ENCODE measurements at places on chromosomes 5 and 9.
A peak's percentile ranks its signal among the peaks of the same experiment; 100 is the strongest.

GRCh38 chr9:104386425-104387069 is 117.5 kb upstream of the OR13F1 start:
- no peak for DNase-seq

DNA sequence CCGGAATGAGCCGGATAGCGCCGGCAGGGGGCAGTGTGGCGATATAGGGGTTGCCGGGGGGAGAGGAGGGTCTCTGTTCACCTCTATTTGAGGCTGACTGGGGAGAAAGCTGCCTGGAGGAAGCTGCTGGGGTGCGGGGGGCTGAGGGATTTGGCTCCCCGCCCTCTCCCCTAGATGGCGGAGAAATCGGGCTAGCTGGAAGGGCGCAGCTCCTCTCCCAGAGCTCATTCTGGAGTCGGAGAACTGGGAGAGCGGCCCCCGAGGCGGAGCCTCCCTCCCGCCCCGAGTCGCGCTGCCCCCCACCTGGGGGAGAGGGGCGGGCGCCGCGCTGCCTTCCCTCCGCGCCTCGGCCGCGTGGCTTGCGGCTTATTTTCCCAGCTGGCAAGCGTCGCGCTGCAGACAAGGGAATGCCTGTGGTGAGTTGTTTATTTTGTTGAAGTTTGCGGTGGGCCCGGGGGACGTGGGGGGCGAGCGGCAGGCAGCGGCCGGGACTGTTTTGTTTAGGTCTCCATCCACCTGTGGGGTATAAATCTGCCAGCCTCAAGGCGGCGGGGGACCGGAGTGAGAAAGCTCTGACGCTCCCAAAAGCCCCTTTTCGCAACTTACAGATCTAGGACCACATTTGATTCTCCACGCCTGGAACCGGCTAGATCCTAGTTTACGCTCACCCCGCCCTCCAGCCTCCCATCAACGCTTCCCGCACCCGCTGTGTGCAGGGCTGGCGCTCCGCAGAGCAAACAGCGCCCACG is 4.1 kb upstream of the RGMB start:
- no peak for DNase-seq

GRCh38 chr5:146006470-146007190 is 70.3 kb downstream of the SH3RF2 start:
- no peak for DNase-seq

DNA sequence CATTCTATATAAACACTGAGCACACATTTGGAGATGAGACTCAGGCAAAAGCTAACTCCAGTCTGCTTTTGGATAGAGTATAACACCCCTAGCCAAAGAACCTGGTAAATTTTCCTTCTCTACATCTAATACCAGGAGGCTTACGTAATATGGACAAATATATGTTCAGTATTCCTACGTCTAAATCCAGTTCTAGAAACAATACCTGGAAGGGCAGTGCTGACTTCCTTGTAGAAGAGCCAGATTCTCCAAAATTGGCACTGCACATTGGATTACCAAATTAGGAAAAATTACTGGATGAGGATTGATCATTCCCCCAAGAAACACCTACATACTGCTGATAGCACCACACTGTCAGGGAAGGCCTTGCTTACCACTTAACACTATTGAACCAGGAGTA is 247.4 kb downstream of the SAXO1 start:
- DNase-seq: no peak

GRCh38 chr5:65481171-65481581 is 544 bp downstream of the ADAMTS6 start:
- no peak for DNase-seq

DNA sequence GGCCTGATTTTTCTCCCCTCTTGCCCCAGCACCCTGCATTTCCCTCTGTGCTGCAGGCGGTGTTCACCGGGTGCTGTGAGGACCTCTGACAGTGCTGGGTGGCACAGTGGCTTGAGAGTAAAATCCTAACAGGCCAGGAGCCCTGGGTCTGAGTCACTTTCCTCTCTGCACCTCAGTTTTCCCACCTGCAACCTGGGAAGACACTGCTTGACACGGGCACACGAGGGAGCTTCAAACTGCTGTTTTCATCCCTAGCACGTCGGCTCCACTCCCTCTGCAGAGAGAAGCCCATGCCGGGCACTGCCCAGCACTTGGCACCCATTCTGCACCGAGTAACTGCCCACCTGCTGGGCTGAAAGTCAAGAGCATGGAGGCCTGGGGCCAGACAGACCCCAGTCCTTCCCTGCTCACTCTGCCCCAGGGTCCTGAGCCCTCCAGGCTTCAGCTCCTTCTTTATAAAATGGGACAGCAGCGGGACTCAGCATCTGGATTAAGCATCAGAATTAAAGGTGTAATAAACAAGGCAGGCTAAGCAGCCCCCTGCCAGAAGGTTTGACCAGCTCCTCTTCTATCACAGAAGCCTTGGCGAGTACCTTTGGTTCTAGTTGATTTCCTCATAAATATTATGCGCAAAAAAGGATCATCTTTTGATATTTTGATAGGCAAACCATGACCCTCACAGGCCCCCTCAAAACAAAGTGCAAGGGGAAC is 5.2 kb downstream of the GFI1B start:
- DNase-seq: no peak

DNA sequence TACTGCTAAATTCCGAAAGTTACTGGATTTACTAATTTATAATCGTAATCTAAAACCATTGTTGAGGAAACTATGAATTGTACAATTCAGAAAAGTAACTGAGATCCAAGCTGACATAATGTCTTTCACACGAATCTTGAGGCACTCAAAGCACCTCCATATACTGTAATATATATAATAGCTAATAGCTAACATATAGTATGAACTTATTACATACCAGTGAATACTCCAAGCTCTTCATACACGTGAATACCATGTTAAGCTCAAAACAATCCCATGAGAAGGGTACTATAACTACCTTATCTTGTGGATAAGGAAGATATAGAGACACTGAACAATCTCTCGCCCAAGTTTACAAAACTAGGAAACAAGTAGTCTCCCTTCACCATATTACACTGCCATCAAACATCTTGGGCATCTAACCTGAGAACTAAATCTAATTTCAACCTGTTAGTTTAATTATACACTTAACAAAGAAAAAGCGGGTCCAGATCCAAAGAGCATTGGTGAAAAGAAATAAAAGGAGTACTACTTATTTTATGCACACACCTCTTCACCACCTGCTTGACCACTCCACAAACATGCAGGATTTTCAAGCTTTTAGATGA is 1.0 kb downstream of the NUDCD2 start:
- DNase-seq: no peak

DNA sequence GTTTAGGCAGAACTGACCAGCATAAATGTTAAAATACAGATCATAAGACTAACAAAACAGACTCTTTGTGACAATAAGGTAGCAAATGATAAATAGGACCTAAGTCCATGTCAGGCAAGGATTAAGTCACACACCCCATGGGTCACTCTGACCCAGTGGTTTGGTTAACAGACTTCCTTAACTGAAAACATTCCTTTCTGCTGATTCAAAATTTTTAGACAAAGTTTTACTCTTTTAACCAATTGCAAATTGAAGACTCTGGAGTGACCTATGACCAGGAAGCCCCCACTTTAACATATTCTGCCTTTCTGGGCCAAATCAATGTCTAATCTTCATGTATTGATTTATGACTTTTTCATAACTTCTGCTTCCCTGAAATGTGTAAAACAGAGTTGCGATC is 4.9 kb upstream of the NXNL2 start:
- DNase-seq: no peak

GRCh38 chr5:135821061-135821801 is 13.2 kb upstream of the SLC25A48 start:
- no peak for DNase-seq

GRCh38 chr5:104178829-104179456 is 616.4 kb upstream of the NUDT12 start:
- DNase-seq: peak; percentile 1
